Pulmonary artery endothelial cell (primary cell): ENCODE measurements at places on chromosomes 5 and 9. TPM values are rescaled to one million over a fixed set of nuclear protein-coding genes. Genes with fewer than 3 reads are reported as not detected.
A peak's percentile ranks its signal among the peaks of the same experiment; 100 is the strongest.

DNA sequence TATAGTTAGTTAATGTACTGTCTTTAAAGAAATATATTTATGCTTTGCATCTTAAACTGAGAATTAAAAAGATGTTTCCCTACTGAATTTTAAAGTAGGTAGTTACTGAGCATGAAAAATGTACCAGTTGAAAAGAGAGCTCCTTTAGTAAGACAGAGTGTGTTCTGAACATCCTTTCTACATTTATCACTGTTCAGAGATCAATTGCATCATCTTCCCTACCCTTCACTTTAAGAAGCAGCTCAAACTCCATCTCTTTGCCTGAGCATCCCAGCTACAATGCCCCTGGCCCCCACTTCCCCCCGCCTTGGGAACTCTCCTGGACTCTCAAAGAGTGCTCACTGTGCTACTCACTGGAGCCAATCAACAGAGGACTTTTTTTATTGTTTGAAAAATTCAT, 164.7 kb downstream of the GNAQ start:
- no peak for DNase-seq

GRCh38 chr5:178450121-178451028, 139.8 kb downstream of the COL23A1 start:
- DNase-seq, result no peak

GRCh38 chr5:173239233-173239593, 4.2 kb upstream of the NKX2-5 start:
- DNase-seq, result no peak

GRCh38 chr9:34956648-34957047, 1.4 kb upstream of the PHF24 start:
- no peak for DNase-seq

GRCh38 chr5:171580502-171581265, 161.2 kb downstream of the FGF18 start:
- DNase-seq, result no peak

DNA sequence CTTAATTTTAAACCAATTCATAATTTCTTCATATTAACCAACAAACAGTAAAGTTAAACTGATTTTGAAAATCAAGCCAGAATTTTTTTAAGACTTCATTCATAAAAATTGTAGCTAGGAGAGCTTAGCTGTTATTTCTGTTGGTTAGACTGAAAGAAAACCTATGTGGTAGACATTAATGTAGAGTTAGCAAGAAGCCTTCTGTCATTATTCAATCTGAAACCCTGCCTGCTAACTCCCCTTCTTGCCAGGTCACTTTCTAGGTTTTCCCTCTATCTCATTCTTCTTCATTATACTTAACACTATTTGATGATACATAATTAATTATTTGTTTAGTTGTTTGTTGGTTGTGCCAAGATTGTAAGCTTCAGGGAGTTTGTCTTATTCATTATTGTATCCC, 304.3 kb upstream of the MEF2C start:
- DNase-seq, result no peak

GRCh38 chr9:95409650-95410426, 92.3 kb upstream of the FANCC start:
- DNase-seq, result no peak

DNA sequence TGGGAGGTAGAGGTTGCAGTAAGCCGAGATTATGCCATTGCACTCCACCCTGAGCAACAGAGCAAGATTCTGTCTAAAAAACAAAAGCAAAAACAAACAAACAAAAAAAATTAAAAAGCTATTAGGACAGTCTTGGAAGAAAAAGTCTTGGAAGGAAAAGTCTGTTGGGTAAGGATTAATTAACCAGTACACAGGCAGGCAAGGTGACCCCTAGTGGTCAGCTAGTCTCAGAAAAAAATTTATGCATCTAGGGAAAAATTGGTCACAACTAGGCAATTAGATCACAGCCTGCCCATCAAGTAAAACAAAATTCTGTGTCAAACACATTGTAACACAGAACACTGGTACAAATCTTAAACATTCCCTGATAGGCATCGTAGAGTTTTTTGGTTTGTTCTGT, 6.7 kb upstream of the ANKRD18B start:
- no peak for DNase-seq

DNA sequence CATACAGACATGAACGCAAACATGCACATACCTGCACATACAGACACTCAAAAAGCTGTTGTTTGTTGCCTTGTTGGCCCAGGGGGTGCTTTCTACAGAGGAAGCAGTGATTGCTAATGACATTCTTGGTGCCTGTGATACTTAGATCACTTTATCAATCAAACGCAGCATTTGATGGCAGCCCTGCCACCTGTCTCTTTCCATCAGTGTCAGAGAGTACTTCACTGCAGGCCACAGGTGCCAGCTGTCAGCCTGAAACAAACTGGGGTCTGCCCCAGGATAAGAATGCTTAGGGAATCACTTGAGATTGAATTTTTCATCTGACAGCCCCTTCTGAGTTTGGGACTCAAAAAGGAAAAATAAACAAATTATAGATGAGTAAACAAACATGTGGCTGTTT, 388.9 kb upstream of the SGCD start:
- DNase-seq, result no peak

BTNL8 gene
- total RNA-seq, result not detected in 2 replicates

RXRA gene
- total RNA-seq, result 14.4 and 19.0 TPM in 2 replicates

FOXD4L5 gene
- 0.11 and 0.13 TPM in 2 replicates for total RNA-seq

TOMM5 gene
- 217 and 233 TPM in 2 replicates for total RNA-seq

- no peak for DNase-seq
Measured at GRCh38 chr9:134936346-134937163, 18.8 kb upstream of the FCN1 start.

- DNase-seq, result no peak
Measured at GRCh38 chr5:33079548-33079947, 361.2 kb upstream of the TARS1 start.

DNA sequence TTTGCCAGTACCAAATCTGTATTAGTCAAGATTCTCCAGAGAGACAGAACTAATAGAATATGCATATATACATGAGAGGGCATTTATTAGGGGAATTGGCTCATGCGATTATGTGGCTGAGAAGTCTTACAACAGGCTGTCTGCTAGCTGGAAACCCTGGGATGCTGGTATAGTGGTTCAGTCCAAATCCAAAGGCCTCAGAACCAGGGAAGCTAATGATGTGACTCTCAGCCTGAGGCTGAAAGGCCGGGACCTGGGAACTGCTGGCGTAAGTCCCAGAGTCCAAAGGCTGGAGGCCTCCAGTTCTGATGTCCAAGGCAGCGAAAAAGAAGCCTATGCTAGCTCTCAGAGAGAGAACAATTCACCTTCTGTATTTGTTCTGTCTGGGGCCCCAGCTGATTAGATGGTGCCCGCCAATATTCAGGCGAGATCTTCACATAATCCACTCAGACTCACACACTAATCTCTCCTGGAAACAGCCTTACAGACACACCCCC, 84.1 kb downstream of the KIAA1958 start:
- DNase-seq, result no peak

GRCh38 chr5:107868650-107869409, 198.1 kb upstream of the EFNA5 start:
- DNase-seq, result no peak

IER5L gene
- 13.4 and 18.8 TPM in 2 replicates for total RNA-seq

NUTM2G gene
- total RNA-seq, result not detected in 2 replicates

GRCh38 chr9:88706193-88707113, 171.5 kb downstream of the NXNL2 start:
- DNase-seq, result no peak

- DNase-seq, result no peak
Measured at GRCh38 chr9:131627648-131628458, 82.5 kb downstream of the PRRT1B start.

BARHL1 gene
- total RNA-seq, result not detected in 2 replicates

DNA sequence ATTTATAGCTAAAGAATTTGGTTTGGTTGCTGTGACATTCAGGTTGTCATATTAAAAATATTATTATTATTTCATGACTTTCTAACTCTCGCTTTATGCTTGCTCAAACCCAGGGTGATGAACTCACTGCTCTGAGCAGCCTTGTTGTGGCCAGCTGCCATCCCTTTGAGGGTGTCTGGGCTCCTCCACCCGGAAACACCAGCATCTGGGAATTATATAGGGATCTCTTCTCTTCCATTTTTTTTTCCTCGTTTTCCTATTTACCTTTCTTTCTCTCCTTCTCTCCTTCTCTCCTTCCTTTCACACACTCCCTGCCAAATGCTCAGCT, 355.8 kb upstream of the SMARCA2 start:
- no peak for DNase-seq

GRCh38 chr5:147617191-147617606, 107.3 kb upstream of the DPYSL3 start:
- DNase-seq, result no peak

- no peak for DNase-seq
Measured at GRCh38 chr9:125161284-125161918, 18.1 kb upstream of the SCAI start.

DNA sequence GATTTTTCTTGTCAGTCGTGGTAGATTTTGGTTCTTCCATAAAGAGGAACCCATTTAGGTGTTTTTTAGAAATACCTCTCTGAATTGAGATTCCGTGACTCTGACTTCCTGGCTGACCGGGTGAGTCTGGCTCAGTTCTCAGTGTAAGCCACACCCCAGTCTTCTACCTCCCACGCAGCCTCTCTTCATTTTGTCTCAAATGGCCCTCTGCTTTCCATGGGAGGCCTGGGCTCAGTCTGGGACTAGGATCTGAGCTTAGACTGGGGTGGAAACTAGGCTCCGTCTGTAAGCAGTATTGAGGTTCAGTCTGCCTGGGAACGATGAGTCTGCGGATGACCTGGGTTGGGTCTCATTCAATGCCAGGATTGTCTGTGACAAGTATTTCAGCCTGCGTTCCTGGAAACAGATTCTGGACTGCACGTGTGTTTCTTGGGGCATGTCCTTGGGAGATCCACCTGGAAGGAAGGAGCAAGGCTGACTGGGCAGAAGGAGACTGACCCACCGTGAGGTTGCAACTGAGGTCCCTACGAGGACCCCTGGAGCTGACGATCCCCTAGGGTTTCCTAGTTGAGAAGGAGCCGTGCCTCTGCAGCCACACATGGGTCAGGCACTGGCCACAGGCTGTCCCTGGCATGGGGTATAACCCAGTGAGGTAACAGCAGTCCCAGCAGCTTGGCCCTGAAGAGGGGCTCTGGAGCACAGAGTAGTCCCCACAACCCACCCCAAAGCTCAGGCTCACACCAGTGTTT, 12.4 kb upstream of the CRB2 start:
- no peak for DNase-seq

DNA sequence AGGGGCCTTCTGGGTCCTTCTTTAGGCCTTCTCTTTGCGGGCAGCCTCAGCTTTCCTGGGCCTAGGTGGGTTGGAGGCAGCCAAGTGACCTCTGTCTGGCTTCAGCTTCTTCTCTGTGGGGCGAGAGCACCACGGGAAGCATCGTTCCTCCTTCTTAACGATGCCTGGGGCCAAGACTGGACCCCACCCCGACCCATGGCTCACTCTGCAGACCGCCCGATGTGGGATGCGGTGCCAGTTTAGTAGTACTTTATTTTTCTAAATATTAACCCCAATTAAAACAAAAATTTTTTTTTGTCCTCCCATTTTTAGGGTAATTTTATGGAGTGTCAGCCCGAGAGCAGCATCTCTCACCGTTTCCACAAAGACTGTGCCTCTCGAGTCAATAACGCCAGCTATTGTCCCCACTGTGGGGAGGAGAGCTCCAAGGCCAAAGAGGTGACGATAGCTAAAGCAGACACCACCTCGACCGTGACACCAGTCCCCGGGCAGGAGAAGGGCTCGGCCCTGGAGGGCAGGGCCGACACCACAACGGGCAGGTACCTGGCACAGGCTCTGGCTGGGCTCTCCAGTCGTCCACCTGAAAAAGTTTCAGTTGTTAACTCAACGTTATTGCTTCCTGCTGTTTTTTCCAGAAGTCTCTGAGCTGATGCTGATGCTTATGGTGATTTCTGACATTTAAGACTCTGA, 101.1 kb upstream of the CACNA1B start:
- no peak for DNase-seq

- peak; percentile 77 for DNase-seq
Measured at GRCh38 chr5:39360471-39361111, 3.7 kb downstream of the C9 start.

DNA sequence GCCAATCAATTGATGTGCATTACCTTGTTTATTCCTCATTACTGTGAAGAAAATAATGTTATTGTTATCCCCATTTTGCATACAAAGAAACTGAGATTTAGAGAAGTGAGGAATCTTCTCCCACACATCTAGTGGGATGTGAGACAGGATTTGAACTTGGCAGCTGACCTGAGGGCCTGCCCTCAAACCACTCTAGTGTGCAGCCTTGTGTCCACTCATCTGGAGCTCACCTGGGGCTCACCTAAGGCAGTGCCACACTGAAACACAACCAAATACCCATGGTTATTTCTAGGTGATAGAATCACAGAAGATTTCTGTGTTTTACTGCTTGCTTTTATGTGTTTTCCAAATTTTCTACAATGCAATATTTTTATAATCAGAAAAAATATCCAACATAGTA, 94.7 kb upstream of the SAP30L start:
- no peak for DNase-seq

- DNase-seq, result no peak
Measured at GRCh38 chr5:141780240-141780951, 97.8 kb downstream of the PCDH1 start.

DNA sequence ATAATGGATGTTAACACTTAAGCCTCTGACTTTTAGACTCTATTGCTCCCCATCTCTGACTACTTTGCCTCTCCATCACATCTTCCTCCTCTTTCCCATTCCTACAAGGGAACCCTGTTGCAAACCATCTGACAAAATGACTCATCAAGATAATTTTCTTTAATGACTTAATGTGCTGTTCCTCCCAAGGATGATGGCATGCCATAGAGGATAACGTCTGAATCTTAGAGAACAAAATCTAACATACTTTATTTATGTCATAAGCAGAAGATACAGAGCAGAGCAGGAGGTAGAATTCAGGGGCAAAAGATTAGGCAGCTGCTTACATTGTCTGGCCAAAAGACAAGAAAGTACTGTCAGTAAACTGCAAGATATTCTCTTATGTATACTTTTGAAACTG, 76.8 kb downstream of the FGF10 start:
- DNase-seq, result no peak
